LHCN-M2 (cell line): ENCODE measurements at places on chromosomes 5 and 9. TPM values are rescaled to one million over a fixed set of nuclear protein-coding genes. Genes with fewer than 3 reads are reported as not detected.
A peak's percentile ranks its signal among the peaks of the same experiment; 100 is the strongest.

GRCh38 chr9:16236882-16237281, 633.6 kb downstream of the BNC2 start:
- peak; percentile 41 for DNase-seq

DNA sequence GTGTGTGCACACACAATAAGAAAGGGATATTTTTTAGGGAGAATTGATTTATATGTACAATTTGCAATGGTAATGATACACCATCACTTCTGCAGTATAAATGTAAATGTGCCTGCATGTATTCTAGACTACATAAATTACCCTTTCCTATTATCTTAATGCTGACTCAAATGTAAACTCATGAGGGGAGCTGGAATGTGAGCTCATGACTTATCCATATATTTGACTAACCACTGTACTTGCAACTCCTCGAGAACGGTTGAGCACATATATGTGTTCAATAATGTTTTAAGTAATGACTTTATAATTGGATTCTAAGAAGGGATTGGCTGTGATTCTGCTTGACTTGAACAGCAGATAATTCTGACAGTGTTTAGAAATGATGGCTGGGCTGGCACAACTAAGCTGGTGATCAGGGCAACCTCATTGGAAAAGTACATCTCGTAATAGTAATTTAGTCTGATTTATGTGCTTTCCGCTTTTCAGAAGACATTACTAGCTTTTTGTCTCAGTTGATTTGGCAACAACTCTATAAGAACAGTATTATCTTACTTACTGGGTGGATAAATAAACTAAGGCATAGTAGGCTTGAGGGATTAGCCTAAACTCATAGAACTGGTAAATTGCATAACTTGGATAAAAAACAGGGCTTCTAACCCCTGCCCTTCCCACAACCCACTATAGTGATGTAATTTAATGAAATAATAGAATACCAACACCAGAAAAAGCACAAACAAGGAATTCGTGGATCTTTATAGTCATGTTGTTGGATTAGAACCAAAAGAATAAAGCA, 130.2 kb upstream of the SPEF2 start:
- no peak for DNase-seq

DNA sequence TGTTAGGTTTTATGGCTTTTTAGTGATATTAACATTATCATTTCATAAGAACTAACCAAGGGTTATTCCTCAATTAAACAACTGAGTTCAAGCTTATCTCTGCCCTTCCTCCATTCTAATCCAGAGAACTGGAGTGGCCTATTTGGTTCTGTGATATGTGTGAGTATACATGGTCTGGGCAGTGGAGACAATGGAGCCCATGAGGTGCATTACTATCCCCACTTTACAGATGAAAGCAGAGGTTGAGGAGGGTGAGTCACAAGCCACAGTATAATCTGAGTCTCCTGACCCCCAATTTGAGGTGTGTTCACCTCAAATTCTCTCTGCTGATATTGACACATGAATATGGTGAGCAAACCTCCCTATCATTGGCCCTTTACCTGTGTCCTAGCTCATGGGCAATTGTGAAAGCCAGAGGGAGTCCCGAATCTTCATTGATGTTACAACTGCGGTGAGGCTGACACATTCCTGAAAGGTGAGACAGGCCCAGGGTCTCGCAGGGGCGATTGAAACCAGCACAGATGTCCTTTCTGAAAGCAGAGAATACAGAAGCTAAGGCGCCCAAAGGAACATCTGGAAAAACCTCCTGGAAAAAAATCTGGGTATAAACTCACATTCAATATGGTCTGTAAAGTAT, 217.2 kb downstream of the TARS1 start:
- peak; percentile 8 for DNase-seq

GRCh38 chr5:66862020-66862419, 265.8 kb downstream of the MAST4 start:
- no peak for DNase-seq

- DNase-seq: peak; percentile 75
These were observed 227.4 kb downstream of the NR3C1 start for GRCh38 chr5:143176048-143176447.

GRCh38 chr5:125776656-125777139, 646.5 kb upstream of the GRAMD2B start:
- DNase-seq: no peak

- no peak for DNase-seq
These were observed 23.4 kb upstream of the SH3GL2 start for GRCh38 chr9:17555362-17556054.

GRCh38 chr5:158378931-158379330, 520.0 kb upstream of the CLINT1 start:
- no peak for DNase-seq

Gene CDX1
- not detected in 2 replicates for total RNA-seq

Gene ZNG1A
- total RNA-seq: 27.6 and 31.8 TPM in 2 replicates

Gene JAKMIP2
- 0.06 and 0.52 TPM in 2 replicates for total RNA-seq

Gene GRAMD2B
- total RNA-seq: 16.3 and 23.1 TPM in 2 replicates

Gene OR13D1
- not detected in 2 replicates for total RNA-seq

Gene PCDHGB7
- total RNA-seq: 0.52 and 0.83 TPM in 2 replicates
